ENCODE measurements at places on chromosomes 2 and 18.

DNA sequence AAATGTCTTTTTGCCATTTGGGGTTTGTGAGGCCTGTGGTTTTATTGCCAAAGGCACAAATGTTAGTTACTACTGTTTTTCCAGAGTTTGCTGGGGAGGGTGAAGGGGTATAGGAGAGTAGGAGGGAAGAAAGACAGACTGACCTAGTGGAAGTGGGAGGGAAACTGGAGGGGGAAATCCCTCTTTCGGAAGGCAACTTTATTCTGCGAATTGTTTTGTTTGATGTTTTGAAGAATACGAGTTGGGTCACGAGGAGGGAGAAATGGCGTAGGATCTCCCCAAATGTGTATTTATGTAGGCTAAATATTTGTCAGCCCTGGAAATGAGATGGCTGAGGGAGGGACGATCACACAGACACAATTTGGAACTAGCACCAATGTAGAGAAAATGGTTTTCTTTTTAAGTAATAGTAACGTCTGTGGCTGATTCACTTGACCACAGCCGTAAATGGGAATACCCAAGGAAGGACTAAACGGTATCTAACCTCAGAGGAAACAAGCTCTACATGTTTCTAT is 172.3 kb downstream of the ICOS start:
- DNase-seq: no peak

DNA sequence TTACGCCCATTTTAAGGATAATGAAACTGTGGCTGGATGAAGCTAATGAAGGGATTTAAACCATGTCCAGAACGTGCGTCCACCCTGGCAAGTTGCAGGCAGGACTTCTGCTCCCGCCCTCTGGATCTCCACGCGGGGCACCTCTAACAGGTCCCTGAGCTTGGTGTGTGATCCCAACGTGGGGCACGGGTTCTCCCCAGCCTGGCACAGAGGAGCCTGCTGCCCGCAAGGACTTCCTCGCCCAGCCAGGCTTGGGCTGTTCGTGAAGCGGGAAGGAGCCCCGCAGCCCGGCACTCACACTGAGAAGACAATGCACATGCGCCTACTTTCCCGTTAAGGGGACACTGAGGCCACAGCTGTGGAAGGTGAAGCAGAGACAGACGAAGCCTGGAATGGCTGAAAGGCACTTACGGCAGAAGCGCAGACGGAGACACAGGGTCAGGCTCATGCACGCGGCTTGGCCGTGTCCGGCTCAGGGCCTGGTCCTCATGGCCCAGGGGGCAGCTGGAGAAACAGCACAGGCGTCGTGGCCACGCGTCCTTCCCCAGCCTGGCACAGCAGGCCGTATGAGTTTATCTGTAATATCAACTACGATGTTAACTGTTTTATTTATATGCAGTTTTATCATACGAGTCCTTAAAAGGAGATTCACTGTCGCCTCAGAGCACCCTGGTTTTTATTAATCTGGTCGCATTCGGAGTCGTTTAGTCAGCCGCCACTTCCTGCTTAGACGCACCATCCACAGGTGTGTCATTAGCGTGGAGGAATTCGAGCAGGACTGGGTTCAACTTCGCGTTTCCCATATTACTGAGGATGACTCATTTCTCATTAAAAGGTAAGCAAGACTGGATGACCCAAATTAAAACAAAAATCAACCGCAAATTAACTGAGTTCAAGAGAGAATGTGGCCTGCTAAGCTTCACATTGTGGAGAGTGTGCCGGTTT is 835.9 kb downstream of the GALR1 start:
- no peak for DNase-seq

GRCh38 chr2:102070058-102070642 is 72.4 kb upstream of the IL1R1 start:
- DNase-seq: no peak

GRCh38 chr18:11993264-11993916 is 12.1 kb downstream of the IMPA2 start:
- no peak for DNase-seq

- DNase-seq: no peak
Observed at GRCh38 chr2:151979694-151980093, 119.2 kb downstream of the CACNB4 start.

DNA sequence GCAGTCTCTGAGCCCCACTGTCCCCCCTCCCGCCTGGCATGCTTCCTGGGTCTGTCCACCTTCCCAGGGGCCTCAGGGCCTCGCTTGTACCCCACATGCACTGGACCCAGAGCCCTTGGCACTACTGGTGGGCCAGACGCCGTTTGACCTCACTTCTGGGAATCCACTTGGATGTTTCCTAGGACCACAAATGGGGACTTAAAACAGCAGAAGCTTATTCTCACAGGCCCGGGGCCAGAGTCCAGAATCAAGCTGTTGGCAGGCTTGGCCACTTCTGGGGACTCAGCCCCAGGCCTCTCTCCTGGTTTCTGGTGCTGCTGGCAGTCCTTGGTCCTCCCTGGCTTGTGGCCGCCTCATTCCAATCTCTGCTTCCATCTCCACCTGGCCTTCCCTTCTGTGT is 19.6 kb downstream of the ANO7 start:
- DNase-seq: no peak

DNA sequence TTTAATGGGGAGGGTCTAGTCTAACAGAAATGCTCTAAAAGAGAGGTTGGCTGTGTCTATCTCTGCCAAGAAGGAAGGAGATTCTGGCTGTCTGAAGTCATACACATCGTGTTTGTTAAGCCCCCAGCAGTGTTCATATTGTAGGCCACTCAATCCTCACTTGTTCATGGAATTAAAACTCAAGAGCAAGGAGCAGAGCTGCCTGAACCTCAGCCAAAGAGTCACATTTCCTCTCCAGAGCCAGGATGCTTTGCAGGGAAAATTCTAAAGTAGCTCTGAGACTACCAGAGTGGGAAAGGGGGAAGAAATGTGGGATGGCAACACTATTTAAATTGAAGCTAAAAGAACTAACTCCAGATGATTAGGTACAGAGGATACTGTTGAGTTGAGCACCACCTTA is 190.7 kb upstream of the CXCR4 start:
- DNase-seq: no peak

- no peak for DNase-seq
Observed at GRCh38 chr2:195498839-195499490, 158.1 kb upstream of the SLC39A10 start.

- DNase-seq: no peak
Observed at GRCh38 chr2:204972606-204973336, 427.5 kb downstream of the PARD3B start.

- DNase-seq: no peak
Observed at GRCh38 chr2:56018267-56018666, 94.7 kb upstream of the EFEMP1 start.

- no peak for DNase-seq
Observed at GRCh38 chr2:86785456-86785855, 5.3 kb downstream of the CD8A start.

- no peak for DNase-seq
Observed at GRCh38 chr2:62736899-62737559, 31.5 kb downstream of the EHBP1 start.

DNA sequence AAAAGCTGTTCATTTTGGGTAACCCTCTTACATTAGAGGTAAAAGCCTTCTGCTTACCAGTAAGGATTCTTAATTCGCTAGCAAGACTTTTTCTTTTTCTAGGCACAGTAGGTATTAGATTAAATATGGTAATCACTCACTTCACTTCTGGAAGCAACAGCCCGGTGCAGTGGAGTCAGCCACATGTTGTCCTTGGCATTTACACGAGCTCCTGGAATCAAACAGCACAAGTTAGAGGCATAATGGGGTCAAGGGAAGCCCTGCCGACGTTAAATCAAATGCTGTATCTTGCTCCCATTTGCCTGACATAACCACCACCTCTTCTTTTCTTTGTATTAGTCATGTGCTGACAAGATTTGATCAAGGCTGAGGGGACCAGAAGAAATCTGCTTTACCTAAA is 174.1 kb downstream of the ANKRD44 start:
- DNase-seq: no peak

GRCh38 chr2:9753276-9753600 is 90.0 kb upstream of the TAF1B start:
- peak; percentile 59 for DNase-seq

- DNase-seq: no peak
Observed at GRCh38 chr2:77552956-77553355, 30.8 kb upstream of the LRRTM4 start.

Data from GM12892 (cell line).